ENCODE measurements at places on chromosomes 12 and 14. TPM values are rescaled to one million over a fixed set of nuclear protein-coding genes. Genes with fewer than 3 reads are reported as not detected.

Gene MYH6
- 0.44 TPM for polyA plus RNA-seq

Gene SRRM4
- 1.4 TPM for polyA plus RNA-seq

- no peak overlapping the region for H3K27ac ChIP-seq
- H3K4me3 ChIP-seq = peak overlapping the region; percentile 65
- no peaks in the 10 kb centered on the region for H3K36me3 ChIP-seq
- no peaks in the 10 kb centered on the region for H3K27me3 ChIP-seq
- DNase-seq = peak; percentile 33
Observed at GRCh38 chr12:128269181-128269591, 2.2 kb downstream of the TMEM132C start.

GRCh38 chr12:52486166-52487105, 6.6 kb downstream of the KRT6A start:
- no peak overlapping the region for H3K27ac ChIP-seq
- H3K36me3 ChIP-seq = no peaks in the 10 kb centered on the region
- no peaks in the 10 kb centered on the region for H3K4me1 ChIP-seq
- DNase-seq = no peak

GRCh38 chr12:16473610-16474326, 126.3 kb downstream of the MGST1 start:
- H3K4me1 ChIP-seq = no peaks in the 10 kb centered on the region
- no peak overlapping the region for H3K27ac ChIP-seq
- no peak for DNase-seq
- no peaks in the 10 kb centered on the region for H3K27me3 ChIP-seq
- no peaks in the 10 kb centered on the region for H3K36me3 ChIP-seq

DNA sequence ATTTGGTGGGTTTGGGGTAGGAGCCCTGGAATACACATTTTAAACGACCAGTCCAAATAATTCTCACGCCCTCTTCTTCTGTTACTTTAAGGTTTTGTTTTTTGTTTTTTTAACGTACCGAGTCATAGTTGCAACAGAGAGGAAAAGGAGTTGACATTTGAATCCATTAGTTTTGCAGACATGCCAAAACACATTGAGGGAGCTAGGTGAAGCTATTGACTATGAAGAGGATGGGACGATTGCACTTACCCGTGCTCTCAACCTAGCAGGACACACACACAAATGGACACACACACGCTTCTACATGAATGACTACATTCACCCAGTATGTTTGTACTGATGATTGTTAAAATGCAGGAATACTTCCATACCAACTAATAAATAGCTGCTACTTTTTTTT, 54.3 kb upstream of the CIT start:
- no peak for DNase-seq
- no peak overlapping the region for H3K27ac ChIP-seq
- no peaks in the 10 kb centered on the region for H3K36me3 ChIP-seq
- no peaks in the 10 kb centered on the region for H3K4me1 ChIP-seq
- H3K4me3 ChIP-seq = no peak overlapping the region

GRCh38 chr12:102107970-102108369, 11.9 kb downstream of the NUP37 start:
- H3K27me3 ChIP-seq = no peaks in the 10 kb centered on the region
- DNase-seq = no peak
- no peaks in the 10 kb centered on the region for H3K4me1 ChIP-seq
- no peak overlapping the region for H3K4me3 ChIP-seq

DNA sequence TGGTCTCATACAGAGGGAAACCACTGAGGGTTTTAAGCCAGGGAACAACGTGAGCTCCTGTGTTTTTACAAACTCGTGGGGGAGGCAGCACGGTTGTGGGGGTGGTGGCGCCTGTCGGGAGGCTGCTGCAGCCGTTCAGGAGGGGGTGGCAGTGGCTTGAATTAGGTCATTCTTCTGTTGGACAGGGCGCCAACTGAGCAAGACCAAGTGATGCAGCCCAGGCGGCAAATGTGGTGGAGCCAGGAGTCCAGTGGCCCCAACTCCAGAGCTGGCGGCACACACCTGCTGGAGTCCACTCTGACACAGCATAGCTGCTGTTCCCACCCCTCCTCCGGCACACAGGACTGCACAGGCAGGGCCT, 27.8 kb downstream of the FBRSL1 start:
- H3K27ac ChIP-seq = peak overlapping the region; percentile 53
- peaks cover 46% of the 10 kb centered on the region for H3K4me1 ChIP-seq
- no peaks in the 10 kb centered on the region for H3K36me3 ChIP-seq

DNA sequence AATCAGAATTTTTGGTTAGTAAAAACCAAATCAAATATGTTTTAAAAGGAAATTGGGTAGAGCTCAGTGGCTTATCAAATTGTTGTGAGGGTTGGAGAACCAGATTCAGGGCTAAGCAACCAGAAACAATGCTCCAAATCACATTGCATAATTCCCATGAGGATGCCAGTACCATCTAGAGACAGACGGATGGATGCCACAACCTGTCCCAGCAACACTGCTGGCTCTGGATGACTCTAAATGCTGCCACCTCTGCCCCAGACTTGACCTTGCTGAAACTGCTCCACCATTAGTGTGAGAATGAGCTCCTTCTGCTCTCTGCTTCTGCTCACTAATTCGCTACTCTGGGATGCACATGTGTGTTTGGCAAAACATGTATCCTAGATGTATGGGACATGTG, 43.9 kb downstream of the FRS2 start:
- no peaks in the 10 kb centered on the region for H3K36me3 ChIP-seq
- peaks cover 44% of the 10 kb centered on the region for H3K4me1 ChIP-seq
- H3K27me3 ChIP-seq = no peaks in the 10 kb centered on the region
- H3K4me3 ChIP-seq = no peak overlapping the region
- no peak overlapping the region for H3K27ac ChIP-seq
